Ovary (tissue), 10 donors: ENCODE measurements at places on chromosomes 7 and 10. TPM values are rescaled to one million over a fixed set of nuclear protein-coding genes. Genes with fewer than 3 reads are reported as not detected.

GRCh38 chr7:45918556-45918955 lies 2.5 kb downstream of the IGFBP3 start:
- DNase-seq: no peak

- DNase-seq: peak; percentile 41
These were observed 30.3 kb upstream of the ATXN7L1 start for GRCh38 chr7:105906695-105907094.

- DNase-seq: no peak
These were observed 252.7 kb upstream of the SHH start for GRCh38 chr7:156064971-156065386.

- no peak for DNase-seq
These were observed 54.4 kb downstream of the EBF3 start for GRCh38 chr10:129909531-129910256.

GRCh38 chr7:21355406-21355874 lies 72.4 kb upstream of the SP4 start:
- DNase-seq: no peak

- DNase-seq: no peak
These were observed 535 bp downstream of the BTRC start for GRCh38 chr10:101354328-101355071.

DNA sequence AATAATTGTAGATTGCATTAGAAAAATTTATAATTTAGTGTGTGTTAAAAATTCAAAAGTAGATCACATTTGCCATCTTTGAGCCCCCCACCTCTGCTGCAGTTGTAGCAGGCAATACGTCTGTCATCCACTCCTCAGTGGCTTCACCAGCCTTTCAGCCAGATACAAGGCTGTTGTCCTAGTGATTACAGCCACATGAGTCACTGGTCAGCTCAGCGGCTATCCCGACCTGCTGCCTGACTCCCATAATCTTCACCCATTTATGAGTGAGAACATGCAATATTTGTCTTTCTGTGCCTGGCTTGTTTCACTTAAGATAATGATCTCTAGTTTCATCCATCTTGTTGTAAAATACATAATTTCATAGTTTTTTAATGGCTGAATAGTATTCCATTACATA lies 9.2 kb downstream of the OR2A5 start:
- no peak for DNase-seq

DNA sequence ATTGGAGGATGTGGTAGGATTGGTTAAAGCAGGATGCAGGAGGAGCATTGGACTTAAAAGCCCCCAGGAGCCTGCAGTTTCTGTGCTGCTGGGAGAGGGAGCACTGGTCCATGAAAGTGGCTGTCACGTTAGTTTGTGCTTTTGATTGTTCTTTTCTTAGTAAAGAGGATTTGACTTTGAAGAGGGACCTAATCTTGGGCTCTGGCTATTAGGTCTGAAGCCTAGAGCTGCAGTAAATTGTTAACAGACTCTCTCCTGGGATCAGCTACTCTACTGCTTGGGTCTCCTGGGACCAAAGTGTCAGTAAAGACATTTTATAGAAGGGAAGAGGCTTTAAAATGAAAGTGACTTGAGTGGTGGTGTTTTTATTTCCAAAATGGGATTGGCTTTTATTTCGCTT lies 3.7 kb downstream of the ZFYVE27 start:
- no peak for DNase-seq

DNA sequence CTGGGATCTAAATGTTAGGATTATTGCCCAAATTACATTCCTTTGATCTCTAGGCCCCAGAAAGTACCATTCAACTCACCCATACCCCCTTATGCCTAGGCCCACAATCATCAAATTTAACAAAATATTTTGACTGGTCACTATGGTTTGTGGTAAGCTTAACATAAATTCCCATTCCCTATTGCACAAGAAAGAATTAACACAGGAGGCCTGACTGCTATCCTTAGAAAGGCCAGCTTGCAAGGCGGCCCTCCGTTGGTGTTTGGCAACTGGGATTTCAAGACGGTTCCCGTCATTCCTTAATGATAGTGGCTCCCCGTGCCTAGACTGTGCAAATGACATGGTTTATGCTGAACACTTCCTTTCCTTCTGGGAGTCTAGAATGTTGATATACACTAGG lies 29.6 kb downstream of the ARHGAP21 start:
- no peak for DNase-seq

GRCh38 chr10:22704942-22705341 lies 9.4 kb downstream of the PIP4K2A start:
- DNase-seq: no peak

The CEP55 gene
- 0.29 TPM for polyA plus RNA-seq

The ITIH5 gene
- 12.7 TPM for polyA plus RNA-seq
